ENCODE measurements at places on chromosomes 6 and 20. TPM values are rescaled to one million over a fixed set of nuclear protein-coding genes. Genes with fewer than 3 reads are reported as not detected.

The FAM184A gene
- 0.49 TPM for polyA plus RNA-seq

DNA sequence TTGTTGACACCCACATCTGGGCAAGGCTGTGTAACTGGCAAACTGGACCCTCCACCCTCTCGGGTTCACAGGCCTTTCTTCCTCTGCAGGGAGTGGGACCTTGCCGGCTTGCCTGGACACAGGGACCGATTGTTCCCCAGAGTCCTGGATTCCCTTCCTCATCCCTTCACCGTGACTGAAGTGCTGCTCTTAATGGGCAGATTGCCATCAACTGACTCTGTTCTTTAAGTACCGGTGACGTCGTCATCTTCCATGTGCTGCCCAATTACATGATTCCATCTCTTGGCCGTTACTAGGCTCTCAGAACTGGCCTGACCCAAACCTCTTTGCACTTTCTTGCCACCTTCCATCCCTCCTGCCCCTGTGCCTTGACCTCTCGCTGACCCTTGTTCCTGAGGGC lies 85.4 kb downstream of the EYA4 start:
- H3K36me3 ChIP-seq, result no peaks in the 10 kb centered on the region
- DNase-seq, result no peak
- H3K4me1 ChIP-seq, result no peaks in the 10 kb centered on the region
- no peaks in the 10 kb centered on the region for H3K27me3 ChIP-seq
- H3K4me3 ChIP-seq, result no peak overlapping the region
- no peak overlapping the region for H3K27ac ChIP-seq

The CLVS2 gene
- 0.05 TPM for polyA plus RNA-seq

DNA sequence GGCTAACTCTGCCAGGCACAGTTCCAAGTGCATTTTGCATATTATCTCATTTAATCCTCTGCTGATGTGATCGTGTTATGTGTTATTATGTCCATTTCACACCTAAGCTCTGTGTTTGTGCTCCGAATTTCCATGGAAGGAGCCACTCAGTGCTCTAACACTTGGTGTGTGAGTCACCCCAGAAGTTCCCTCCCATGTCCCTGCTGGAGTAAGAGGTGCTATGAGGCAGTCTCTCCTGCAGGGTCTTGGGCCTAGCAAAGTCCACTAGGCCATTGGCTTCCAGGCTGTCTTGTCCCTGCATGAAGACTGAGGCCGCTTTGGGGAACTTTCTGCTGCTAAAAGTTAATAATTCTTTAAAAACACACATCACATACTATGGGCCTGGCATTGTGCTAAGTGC lies 405.9 kb upstream of the SULF2 start:
- H3K4me3 ChIP-seq, result no peak overlapping the region
- no peak overlapping the region for H3K27ac ChIP-seq
- H3K27me3 ChIP-seq, result no peaks in the 10 kb centered on the region
- DNase-seq, result no peak

- no peak overlapping the region for H3K27ac ChIP-seq
- H3K36me3 ChIP-seq, result no peaks in the 10 kb centered on the region
- no peaks in the 10 kb centered on the region for H3K4me1 ChIP-seq
- no peak for DNase-seq
Observed at GRCh38 chr6:74872754-74873476, 332.9 kb downstream of the COL12A1 start.

DNA sequence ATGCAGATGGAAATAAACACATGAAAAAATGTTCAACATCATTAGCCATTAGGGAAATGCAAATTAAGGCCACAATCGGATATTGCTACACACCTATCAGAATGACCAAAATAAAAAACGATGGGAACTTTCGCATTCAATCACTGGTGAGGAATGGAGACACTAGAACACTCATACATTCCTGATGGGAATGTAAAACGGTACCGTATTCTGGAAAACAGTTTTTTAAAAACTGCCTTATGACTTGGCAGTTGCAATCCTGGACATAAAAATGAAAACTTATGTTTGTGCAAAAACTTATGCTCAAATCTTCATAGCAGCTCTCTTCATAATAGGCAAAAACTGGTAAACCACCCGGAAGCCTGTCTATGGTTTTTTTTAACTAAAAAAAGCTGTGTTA lies 146.0 kb downstream of the CEBPB start:
- H3K27me3 ChIP-seq, result no peaks in the 10 kb centered on the region
- H3K4me1 ChIP-seq, result peaks cover 22% of the 10 kb centered on the region
- DNase-seq, result no peak
- H3K36me3 ChIP-seq, result no peaks in the 10 kb centered on the region
- no peak overlapping the region for H3K27ac ChIP-seq
- H3K4me3 ChIP-seq, result no peak overlapping the region

DNA sequence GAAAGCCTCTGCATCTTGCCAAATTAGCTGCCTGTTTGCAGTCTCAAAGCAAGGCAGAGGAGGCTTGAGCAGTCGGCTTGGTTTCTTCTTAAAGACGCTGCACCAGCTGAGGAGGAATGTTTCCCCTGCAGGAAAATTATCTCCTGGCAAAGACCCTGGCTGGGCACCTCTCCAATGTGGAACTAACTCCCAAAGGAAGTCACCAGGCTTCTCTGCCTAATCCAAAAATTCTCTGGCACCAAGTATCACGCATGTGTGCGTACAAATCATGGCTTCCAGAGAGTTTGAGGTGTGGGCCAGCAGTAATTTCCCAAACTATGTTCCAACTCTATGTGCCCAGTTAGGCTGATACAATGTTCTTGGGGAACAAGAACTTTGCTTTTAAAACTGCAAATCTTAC lies 176.2 kb downstream of the KIF16B start:
- peaks cover 3% of the 10 kb centered on the region for H3K4me1 ChIP-seq
- no peaks in the 10 kb centered on the region for H3K27me3 ChIP-seq
- DNase-seq, result no peak
- no peak overlapping the region for H3K4me3 ChIP-seq
- no peak overlapping the region for H3K27ac ChIP-seq
- no peaks in the 10 kb centered on the region for H3K36me3 ChIP-seq
